ENCODE measurements at places on chromosomes 3 and 15. TPM values are rescaled to one million over a fixed set of nuclear protein-coding genes. Genes with fewer than 3 reads are reported as not detected.

Gene PROS1
- total RNA-seq = 58.7 TPM

Gene EAF2
- total RNA-seq = 8.4 TPM

DNA sequence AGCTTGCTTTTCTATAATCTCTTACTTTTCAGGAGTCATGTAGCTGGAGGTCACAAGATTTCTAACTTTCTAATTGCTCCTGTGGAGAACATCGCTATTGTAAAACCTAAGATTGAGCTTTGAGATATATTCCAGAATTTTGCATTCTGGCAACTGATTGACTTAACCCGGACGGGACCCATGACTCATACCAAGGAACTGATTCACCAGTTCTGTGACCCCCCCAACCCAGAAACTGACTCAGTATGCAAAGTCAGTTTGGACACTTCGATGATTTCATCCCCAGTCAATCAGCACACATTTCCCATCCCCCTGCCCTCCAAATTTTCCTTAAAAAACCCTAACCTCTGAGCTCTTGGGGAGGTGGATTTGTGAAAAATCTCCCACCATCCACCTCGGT is 396.5 kb upstream of the GBE1 start:
- no peak for DNase-seq

DNA sequence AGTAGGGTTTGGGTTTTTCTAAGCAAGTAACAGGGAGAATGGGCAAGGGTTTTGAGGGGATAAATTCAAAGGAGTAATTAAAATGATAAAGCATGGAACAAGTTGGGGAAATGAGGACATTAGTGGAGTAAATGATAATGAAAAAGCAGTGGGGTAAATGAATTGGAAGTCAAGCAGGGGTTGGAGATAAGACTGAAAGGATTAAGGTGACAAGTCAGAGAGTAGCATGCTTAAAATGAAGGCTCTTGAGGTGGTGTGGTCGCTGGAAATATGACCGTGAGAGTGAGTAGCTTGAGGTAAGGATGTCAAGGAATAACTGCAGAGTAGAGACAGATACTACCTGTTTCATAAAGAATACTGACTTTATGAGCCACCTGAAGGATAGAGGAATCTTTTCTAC is 408.5 kb downstream of the TBC1D5 start:
- DNase-seq = no peak

DNA sequence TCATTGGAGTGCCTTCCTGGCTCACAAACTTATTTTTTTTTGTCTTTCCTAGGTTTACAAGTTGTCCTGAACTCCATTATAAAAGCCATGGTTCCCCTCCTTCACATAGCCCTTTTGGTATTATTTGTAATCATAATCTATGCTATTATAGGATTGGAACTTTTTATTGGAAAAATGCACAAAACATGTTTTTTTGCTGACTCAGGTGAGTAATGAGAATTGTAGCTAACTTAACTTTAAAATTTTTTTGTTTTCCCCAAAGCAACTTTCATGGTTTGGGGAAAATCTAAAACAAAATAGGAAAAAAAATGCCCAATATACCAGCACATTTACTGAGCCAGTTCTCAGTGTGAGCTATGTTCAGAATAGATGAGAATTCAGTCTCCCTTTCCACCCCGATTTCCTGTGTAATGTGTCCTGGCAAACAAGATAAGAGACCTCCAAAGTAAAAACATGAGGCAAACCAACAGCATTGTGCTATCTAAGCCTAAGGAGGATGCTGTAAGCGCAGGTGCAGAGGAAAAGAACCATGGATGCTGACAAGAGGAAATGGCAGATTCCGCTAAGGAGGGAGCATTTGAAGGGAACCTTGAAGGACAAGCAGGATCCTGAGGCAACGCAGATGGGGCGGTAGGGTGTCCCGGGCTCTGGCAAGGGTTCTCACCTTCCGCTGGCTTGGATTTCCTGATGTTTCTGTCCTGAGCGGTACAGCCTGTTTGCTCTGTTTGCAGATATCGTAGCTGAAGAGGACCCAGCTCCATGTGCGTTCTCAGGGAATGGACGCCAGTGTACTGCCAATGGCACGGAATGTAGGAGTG is 171.4 kb downstream of the CACNA1D start:
- no peak for DNase-seq

- no peak for DNase-seq
These were observed 33.3 kb downstream of the BTLA start for GRCh38 chr3:112466020-112466419.

- DNase-seq = no peak
These were observed 678.8 kb downstream of the DIPK2A start for GRCh38 chr3:144650380-144650779.

- no peak for DNase-seq
These were observed at the start of gene BCL2A1 for GRCh38 chr15:79970624-79971434. TSS of gene BCL2A1 (minus strand) at chr15:79971196. CDS start at chr15:79971119, 77 bp downstream.

DNA sequence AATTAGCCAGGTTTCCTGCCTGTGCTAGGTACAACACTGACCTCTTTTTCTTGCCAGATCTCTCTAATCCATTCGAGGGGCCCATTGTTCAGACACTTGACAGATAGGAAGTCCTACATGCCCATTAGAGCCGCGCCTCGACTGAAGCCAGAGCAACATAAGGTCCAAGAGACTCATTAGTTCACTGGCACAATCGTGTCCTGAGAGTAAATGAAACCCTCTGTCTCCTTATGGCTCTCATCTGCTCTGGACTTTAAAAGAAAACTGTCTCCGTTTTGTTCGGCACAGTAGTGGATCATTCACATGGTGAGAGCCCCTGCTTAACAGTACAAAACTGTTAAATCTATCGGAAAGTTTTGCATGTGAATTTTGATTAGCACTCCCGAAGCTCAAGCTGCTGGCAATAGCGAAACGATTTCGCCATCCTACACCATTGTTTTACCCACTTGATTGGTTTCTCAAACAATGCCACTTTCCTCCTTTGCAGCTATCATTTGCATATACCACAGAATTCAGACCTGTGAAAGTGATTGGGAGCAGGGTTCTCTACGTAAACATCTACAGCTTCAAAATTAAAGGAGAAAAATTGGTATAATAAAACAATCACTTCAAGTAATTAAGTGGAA is 19.0 kb upstream of the C15orf61 start:
- DNase-seq = no peak

GRCh38 chr15:31049682-31050615 is 51.6 kb downstream of the TRPM1 start:
- no peak for DNase-seq

DNA sequence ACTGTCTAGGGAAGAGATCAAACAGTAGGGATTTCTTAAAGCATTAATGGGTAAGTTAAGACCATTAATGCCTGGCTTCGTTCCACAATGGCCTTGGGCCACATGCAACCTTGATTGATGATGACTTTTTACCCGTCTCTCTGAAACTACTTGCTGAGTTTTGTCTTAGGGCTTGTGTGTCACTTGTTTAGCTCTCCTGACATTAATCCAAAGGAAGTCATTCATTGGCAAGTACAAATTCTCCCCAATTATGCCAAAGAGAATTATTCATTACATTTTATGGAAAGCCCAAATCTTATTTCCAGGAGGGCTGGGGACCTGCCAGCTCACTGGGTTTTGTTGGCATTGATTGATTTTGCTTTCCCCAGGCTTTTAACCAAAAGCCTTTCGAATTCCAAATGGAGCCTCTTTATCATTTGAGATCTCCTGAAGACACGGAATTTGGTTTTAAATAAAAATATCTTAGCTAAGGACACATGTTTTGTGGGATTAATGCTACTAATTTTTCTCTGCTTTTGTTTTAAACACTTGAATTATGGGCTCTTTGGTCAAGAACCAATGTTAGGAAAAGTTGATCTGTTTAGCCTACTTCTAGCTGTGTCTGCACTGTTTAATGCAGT is 40.7 kb downstream of the SERPINI1 start:
- no peak for DNase-seq
